Activated naive CD4-positive, alpha-beta T cell (primary cell): ENCODE measurements at places on chromosomes 2 and 18.

- no peak for DNase-seq
Measured at GRCh38 chr2:237141571-237142051, 55.9 kb downstream of the COPS8 start.

DNA sequence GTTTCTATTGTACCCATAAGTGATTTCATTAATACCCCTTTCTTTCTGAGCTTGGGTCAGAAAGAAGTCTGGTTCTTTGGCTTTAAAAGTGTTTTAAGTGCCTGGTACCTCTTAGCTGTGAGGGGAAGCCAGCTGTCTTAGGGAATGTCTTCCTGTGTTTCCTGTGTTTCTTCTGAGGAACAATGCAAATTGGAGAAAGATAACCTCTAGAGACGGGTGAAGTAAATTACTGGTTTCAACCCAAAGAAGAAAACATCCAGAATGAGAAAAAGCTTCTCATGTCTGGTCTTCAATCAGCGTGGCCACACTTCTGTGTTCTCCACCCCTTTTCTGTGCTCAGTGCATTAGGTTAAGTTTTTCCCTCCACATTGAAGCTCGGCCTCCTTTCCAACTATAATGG is 10.2 kb upstream of the CHN1 start:
- no peak for DNase-seq

GRCh38 chr2:12678186-12678585 is 38.5 kb upstream of the TRIB2 start:
- DNase-seq: no peak

GRCh38 chr2:62724886-62725711 is 19.6 kb downstream of the EHBP1 start:
- peak; percentile 3 for DNase-seq

- DNase-seq: no peak
Measured at GRCh38 chr2:196162586-196163175, 8.7 kb downstream of the STK17B start.

DNA sequence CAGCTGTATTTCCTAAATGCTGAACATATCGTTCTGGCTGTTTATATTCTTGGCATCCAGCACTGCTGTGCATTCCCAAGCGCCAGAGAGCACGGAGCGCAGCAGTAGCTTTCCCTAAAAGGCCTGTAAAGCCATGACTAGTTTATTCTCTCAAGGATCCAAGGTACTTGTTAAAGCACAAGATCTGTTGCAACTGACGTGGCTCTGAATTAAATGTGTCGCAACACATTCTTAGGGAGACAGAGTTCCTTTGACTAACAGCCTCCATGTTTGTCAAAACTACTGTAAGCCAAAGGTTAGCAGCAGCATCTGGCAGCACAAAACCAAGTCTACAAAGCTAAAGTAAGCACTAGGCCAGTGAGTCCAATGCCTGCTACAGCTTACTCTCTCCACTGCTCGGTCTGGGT is 188.6 kb upstream of the FN1 start:
- no peak for DNase-seq

GRCh38 chr2:52314231-52314630 is 1282.3 kb upstream of the NRXN1 start:
- no peak for DNase-seq
